ENCODE measurements at places on chromosomes 16 and 17.

DNA sequence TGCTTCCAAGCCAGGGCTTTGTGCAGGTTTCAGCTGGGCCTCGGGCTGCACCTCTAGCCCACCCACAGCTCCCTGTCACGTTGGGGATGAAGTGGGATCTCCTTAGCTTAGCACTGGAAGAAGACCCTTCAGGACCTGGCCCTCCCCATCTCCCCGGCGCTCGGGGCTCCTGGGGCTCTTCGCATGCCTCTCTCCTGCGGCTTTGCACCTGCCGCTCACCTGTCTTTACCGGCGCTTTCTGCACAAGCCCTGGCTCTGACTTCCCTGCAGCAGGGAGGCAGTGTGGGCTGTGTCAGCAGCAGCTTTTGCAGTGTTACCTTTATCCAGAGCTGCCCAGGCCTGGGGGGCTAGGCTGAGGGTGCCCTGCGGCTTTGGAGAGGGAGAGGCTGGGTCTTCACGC lies 52.3 kb downstream of the NT5M start:
- no peak for DNase-seq
- H3K36me3 ChIP-seq = no peaks in the 10 kb centered on the region
- no peaks in the 10 kb centered on the region for H3K27me3 ChIP-seq
- H3K27ac ChIP-seq = no peak overlapping the region
- H3K4me3 ChIP-seq = no peak overlapping the region

DNA sequence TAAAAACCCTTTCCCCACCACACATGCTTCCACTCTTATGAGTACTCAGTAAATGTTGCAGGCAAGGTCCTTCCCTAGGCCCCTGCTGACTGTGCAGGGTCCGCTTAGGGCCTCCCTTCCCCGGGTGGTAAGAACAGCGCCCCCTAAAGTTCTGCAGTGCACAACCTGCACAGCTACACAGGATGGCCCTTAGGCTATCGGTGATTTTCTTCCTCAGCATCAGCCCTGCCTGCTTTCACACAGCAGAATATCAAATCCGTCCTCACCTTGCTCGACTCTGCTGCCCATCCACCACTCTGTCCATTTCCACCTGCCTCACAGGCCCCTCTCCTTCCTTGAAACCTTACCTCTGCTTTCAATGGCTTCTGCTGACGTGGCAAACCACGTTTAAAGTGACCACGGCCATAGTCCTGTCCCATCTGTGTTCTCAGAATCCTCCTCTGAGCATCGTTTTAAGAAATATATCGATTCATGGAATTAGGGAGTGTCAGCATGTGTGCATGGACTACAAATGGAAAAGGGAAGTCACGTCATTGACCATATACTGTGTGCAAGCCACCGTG lies 51.4 kb upstream of the TMEM132E start:
- H3K27me3 ChIP-seq = no peaks in the 10 kb centered on the region
- H3K4me1 ChIP-seq = no peaks in the 10 kb centered on the region
- H3K4me3 ChIP-seq = no peak overlapping the region

GRCh38 chr17:21388066-21388465 lies 11.9 kb downstream of the KCNJ12 start:
- no peak overlapping the region for H3K27ac ChIP-seq
- no peak overlapping the region for H3K4me3 ChIP-seq
- H3K27me3 ChIP-seq = no peaks in the 10 kb centered on the region
- no peaks in the 10 kb centered on the region for H3K4me1 ChIP-seq
- DNase-seq = no peak

GRCh38 chr16:88504489-88505404 lies 51.7 kb downstream of the ZFPM1 start:
- no peaks in the 10 kb centered on the region for H3K4me1 ChIP-seq
- H3K4me3 ChIP-seq = no peak overlapping the region
- DNase-seq = no peak
- no peaks in the 10 kb centered on the region for H3K36me3 ChIP-seq

Data from GM23338 (cell line).